MG63 (cell line): ENCODE measurements at places on chromosomes 6 and 20. TPM values are rescaled to one million over a fixed set of nuclear protein-coding genes. Genes with fewer than 3 reads are reported as not detected.

Gene E2F3
- 9.3 and 10.2 TPM in 2 replicates for total RNA-seq

Gene WFDC5
- total RNA-seq: not detected in 2 replicates

Gene GPR63
- 0.03 and 0.10 TPM in 2 replicates for total RNA-seq

Gene CSNK2A1
- 110 and 119 TPM in 2 replicates for total RNA-seq

Gene PNLDC1
- not detected in 2 replicates for total RNA-seq
